ENCODE measurements at places on chromosomes 4 and X.

- DNase-seq, result no peak
These were observed 9.9 kb upstream of the SCOC start for GRCh38 chr4:140363558-140363957.

DNA sequence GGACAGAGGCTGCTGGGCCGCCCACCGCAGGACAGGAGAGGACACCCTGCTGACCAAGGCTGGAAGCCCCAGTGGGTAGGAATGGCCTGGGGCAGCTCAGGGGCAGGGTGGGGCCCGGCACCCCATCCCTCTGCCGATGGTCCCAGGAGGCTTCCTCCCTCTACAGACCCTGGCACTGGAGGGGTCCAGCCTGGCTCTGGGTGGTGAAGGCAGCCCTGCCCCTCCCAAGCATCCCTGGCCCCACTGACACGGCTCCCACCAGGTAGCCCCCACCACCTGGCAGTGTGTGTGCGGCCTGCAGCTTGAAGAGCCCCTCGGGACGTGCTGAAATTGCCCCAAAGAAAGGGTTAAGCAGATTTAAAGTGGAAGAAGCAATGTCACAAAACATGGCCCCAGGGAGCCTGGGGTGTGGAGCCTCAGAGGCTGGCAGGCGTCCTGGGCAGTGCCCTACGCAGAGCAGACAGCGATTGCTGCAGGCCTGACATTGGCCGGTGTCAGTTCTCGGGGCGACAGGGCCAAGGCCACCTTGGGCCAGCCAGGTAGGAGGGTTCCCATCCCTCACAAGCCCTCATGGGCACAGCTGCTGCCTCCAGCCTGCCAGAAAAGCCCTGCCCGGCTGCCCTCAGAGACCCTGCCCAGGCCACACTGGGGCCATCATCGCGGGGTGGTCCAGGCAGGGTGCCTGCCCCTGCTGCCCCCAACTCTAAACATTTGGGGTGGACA lies 80.5 kb downstream of the FAM53A start:
- DNase-seq, result no peak

DNA sequence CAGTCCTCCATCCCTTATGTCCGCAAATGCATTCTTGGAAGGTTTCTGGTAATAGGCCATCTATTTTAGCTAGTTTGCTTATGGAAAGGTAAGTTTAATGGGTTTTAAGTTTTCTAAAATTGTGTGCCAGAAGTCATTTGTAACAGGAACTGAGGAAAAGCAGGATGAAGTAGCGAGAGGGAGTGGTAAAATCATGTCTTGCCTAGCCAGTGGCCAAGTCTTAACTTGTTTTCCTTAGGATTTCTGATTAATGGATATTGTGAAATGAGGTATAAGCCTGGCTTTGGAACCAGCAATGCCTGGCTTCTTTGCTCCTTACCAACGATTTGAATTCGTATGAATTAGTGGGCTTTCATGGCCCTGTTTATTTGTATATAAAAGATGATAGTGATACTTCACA lies 7.3 kb downstream of the SEC24B start:
- DNase-seq, result no peak

- DNase-seq, result no peak
These were observed 121.4 kb upstream of the GATB start for GRCh38 chr4:151882072-151882803.

DNA sequence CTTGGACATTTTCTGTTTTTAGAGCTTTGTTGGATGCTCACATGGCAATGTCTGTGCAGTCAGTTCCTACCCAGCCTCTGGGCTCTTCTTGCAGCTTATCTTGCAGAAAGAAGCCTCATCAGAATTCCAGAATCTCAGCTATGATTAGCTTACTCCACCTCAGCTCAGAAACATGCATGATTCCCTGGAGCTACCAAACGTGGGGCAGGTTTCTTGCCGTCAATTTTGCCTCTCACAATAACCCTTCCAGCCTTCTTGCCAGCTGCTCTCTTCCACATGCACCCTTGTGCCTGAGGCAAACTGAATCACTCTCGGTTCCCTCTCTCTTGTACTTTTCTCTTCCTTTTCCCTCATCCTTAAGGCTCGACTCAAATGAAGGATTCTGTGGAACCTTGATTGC lies 141.4 kb downstream of the PTTG2 start:
- no peak for DNase-seq

DNA sequence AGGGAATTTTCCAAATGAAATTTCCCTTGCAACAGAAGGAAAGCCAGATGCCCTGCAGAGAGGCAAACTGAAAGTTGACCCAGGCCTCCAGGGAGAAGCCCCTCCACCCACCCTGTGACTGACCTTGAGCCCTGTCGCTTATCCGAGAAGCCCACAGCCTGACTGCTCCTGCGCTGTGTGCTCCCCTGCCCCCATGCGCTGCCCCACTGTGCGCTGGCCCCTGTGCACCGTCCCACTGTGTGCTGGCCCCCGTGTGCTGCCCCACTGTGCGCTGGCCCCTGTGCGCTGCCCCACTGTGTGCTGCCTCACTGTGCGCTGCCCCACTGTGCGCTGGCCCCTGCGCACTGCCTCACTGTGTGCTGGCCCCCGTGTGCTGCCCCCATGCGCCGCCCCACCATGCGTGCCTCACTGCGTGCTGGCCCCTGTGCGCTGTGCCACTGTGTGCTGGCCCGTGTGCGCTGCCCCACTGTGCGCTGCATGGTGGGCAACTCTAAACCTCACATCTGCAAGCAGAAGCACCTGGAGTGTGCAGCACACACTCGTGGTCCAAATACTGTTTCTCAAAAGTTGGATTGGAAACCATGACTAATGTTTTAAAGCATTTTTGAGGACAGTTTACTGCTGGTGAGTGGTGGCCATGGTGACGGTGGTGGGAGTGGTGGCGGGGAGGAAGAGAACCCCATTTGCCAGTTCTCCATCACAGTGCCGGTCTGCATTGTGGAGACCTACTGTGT lies 8.3 kb upstream of the GRPEL1 start:
- DNase-seq, result no peak

DNA sequence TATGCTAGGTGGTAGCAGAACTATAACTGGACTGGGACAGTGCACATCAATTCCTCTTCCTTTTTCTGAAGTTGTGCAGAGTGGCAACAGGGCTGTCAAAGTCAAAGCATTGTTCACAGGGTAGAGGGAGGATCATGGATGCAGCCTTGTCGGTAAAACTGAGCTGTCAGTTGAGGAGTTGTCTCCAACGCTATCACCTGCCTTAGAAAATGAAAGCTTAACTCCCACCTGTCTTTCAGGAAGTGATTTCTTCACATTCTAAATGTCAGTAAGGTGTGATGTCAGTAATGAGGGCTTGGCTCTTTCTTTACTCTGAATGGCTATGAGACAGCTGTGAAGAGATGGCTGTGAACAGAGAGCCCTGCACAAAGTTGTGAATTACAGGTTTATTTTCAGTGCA lies 66.4 kb upstream of the BANK1 start:
- no peak for DNase-seq

DNA sequence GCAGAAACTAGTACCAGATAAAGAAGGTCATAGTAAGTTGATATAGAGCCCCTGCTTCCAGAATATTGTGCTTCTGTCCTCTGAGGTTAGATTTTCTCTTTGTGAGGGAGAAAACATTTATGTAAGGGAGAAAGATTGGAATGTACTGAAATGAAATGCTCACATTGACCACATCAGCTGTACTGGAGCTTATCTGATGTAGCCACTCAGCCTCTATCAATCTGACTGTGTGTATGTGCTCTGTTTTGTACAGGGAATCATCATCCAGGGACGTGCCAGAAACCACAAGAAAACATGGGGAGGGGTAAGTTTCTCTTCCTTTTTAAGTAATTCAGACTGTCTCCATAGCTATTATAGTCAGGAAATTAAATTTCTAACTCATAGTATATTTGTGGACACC lies 56.8 kb downstream of the PRRG1 start:
- DNase-seq, result no peak

GRCh38 chrX:136880003-136880451 lies 498 bp downstream of the RBMX start:
- peak; percentile 45 for DNase-seq

DNA sequence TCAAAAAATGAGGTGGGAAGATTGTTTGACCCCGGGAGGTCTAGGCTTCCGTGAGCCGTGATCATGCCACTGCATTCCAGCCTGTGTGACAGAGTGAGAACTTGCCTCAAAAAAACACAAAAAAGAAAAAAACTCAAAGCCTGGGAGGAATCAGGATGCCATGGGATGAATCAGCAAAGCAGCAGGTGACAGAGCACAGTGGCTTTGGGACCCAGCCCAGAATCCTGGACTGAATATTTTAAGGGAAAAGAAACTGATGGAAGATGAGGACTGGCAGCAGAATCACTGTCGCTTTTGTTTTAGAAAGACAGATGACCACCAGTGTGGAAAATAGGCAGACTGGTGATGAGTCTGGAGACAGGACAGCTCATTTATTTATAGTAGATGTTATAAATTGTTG lies 16.6 kb downstream of the S100G start:
- no peak for DNase-seq

DNA sequence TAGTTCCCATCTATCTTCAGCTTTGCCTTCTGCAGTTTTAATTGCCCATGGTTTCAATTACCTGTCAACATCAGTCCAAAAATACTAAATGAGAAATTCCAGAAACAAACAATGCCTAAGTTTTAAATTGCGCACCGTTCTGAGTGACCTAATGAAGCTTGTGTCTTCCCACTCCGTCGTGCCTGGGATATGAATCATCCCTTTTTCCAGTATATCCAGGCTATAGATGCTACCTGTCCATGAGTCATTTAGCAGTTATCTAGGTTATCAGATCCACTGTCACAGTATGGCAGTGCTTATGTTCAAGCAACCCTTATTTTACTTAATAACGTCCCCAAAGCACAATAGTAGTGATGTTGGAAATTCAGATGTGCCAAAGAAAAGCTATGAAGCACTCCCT lies 363.6 kb upstream of the FAM241A start:
- DNase-seq, result no peak

- no peak for DNase-seq
These were observed 235.1 kb downstream of the LDB2 start for GRCh38 chr4:16663307-16663706.

- no peak for DNase-seq
These were observed 48.8 kb downstream of the MAP7D2 start for GRCh38 chrX:20067709-20068561.

- DNase-seq, result peak; percentile 81
These were observed 671 bp upstream of the EIF4E start for GRCh38 chr4:98929341-98930267.

- no peak for DNase-seq
These were observed 76.6 kb downstream of the HTRA3 start for GRCh38 chr4:8345946-8346814.

GRCh38 chrX:100447655-100448397 lies 37.8 kb upstream of the PCDH19 start:
- peak; percentile 3 for DNase-seq

DNA sequence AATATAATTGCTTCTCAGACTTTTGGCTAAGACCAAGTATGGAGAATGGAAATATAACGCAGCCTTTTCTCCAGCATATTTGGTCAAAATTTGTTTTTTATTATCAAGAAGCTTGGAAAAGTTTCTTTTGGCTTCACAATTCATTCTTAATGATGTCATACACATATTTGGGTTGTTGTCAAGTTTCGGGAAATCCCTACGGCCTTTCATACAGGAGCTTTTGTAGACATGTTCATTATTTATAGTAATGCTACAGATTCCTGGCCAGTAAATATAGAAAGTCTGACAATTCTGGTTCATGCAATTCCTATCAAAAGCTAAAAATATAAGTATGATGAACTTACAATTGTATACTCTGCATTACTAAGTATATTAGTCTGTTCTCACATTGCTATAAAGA lies 112.9 kb downstream of the IRF2 start:
- no peak for DNase-seq

DNA sequence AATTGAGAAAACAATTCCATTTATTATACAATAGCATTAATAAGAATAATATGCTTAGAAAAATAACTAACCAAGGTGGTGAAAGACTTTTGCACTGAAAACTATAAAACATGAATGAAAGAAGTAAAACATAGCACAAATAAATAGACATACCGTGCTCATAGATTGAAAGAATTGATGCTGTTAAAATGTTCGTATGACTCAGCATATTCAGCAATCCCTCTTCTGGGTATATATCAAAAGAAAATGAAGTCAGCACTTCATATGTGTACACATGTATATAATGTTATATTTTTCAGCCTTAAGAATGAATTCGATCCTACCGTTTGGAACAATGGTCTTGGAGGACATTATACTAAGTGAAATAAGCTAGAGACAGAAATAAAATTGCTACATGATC lies 716.3 kb downstream of the GLUD2 start:
- no peak for DNase-seq

DNA sequence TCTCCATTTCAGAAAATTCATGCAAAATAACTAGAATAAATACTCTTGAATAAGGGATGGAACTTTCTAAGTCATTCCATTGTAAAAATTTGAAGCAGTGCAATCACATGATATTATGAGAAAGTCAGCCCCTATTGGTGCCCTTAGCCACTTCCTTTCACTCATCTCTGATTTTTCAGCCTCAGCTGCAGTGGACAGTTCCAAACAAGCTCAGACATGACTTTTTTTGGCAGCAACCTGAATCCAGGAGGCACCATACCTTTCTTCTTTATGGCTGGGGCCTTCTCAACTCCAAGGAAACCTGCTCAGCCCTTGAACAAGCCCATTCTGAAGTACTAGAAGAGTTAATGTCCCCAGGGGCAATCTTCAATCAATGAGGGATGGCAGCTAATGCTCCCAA lies 40.5 kb downstream of the MAPK10 start:
- DNase-seq, result no peak

- DNase-seq, result no peak
These were observed 78.5 kb upstream of the SPANXC start for GRCh38 chrX:141320801-141321200.

DNA sequence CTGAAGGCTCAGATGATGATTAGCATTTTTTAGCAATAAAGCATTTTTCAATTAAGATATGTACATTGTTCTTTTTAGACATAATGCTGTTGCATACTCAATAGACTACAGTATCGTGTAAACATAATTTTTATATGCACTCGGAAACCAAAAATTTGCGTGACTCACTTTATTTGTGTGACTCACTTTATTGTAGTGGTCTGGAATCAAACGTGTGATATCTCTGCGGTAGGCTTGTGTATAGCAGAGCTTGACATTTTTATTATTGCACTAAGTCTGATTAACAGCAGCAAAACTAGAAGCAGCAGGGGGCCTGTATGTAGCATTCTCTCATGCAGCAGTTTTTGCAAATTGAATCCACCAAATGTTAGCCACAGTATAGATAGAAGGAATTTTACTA lies 119.1 kb upstream of the PRDX4 start:
- no peak for DNase-seq

DNA sequence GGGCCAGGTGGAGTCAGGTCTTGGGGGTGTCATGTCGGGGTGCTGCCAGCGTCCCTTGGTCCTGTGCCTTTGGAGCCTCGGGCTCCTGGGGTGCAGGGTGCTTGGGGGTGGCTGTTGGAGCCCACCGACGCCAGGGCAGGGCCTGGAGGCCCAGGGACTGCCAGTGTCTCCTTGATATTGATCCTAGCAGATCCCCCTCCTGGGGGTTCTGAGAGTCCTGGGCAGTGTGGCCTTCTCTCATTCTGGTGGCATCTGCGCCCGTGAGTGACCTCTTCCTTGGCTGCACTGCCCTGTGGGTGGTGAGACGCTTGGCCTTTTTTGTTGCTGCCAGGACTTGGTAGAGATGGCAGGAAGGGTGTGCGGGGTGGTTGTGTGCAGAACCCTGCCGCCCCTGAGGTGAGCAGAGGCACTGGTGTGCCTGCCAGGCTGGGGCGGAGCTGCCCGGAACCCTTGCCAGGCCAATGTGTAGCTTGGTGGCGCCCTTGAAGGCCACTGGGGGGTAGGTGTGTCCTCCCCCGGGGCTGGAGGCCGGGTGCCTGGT lies 7.0 kb downstream of the NAT8L start:
- no peak for DNase-seq

GRCh38 chr4:108742451-108743420 lies 20.1 kb downstream of the ETNPPL start:
- no peak for DNase-seq

GRCh38 chr4:34010751-34011519 lies 2233.4 kb downstream of the ARAP2 start:
- no peak for DNase-seq
